ENCODE measurements at places on chromosomes 7 and 10. TPM values are rescaled to one million over a fixed set of nuclear protein-coding genes. Genes with fewer than 3 reads are reported as not detected.

GRCh38 chr10:71975087-71975870 is 11.1 kb downstream of the CHST3 start:
- H3K27me3 ChIP-seq, result no peaks in the 10 kb centered on the region
- peaks cover 33% of the 10 kb centered on the region for H3K4me1 ChIP-seq
- H3K27ac ChIP-seq, result peak overlapping the region; percentile 83
- H3K4me3 ChIP-seq, result no peak overlapping the region
- no peaks in the 10 kb centered on the region for H3K36me3 ChIP-seq

GRCh38 chr7:98165827-98166667 is 45.2 kb upstream of the BHLHA15 start:
- H3K27ac ChIP-seq, result no peak overlapping the region
- DNase-seq, result peak; percentile 72
- H3K36me3 ChIP-seq, result no peaks in the 10 kb centered on the region
- H3K27me3 ChIP-seq, result no peaks in the 10 kb centered on the region

DNA sequence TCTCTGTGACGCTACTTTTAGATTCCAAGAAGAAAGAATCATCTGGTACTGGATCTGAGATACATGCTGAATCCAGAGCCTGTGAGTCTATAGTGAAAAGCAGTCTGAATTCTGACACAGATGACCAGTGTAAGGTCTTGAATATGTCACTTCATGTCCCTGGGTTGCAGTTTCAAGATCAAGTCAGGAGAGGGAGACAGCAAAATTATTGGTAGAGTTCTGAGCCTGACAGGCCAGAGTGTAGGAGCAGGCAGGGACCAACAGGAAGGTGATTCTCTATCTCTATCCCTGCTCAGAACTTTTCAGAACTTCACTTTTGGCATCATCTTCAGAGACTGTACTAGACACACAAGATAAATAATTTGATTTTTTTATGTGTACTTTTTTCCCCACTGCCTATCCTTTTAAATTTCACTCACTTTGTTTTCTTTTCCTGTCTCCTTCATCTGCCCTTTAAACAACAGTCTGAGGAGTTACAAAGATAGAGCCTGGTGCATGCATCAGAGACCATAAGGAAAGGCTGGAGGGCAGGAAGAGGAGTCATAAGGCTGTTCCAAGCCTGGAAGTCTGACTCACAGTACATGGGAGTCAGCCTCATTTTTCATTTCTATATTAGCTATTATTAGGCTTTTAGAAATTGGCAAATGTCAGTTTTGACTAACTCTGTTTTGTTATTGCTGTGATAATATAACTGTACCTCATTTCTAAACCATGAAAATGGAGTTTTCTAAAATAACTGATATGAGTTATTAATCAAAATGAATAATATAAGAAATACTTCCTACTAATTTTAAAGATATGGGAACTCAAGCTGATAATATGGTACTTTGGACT is 120.2 kb upstream of the TMEM229A start:
- no peaks in the 10 kb centered on the region for H3K36me3 ChIP-seq
- DNase-seq, result no peak
- peaks cover under 1% of the 10 kb centered on the region for H3K27me3 ChIP-seq

- no peaks in the 10 kb centered on the region for H3K27me3 ChIP-seq
- H3K36me3 ChIP-seq, result peaks cover 9% of the 10 kb centered on the region
- no peak overlapping the region for H3K4me3 ChIP-seq
- H3K4me1 ChIP-seq, result no peaks in the 10 kb centered on the region
- H3K27ac ChIP-seq, result no peak overlapping the region
Observed at GRCh38 chr7:39703144-39703543, 79.8 kb downstream of the RALA start.

GBX1 gene
- not detected for total RNA-seq

DNA sequence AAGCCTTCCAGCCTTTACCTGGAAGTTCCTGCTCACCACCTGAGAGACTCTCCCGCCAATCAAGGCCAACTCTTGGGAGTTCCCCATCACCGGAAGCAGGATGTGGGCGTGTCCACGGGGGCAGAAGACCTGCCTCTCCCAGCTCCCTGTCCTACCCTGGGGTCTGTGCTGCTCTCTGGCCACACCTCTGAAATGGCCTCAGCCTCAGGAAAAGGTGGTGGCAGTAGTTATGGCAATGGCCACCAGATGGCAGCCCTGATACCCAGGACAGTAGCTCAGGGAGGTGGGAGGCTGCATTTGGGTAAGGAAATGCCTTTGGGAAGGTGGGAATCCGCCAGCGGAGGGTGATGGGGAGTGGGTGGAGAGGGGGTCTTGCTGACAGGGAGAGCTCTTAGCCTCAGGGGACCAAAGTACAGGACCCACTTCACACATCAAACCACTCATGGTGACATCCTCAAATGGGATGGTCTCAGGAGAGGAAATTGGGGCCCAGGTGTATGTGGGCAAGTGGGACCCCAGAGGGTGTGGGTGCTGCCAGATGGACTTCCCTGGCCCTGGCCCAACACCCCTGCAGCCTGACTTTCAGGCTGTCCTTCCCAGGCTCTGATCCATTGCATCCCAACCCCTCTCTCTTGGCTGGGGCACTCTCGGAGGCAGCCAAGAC is 33.9 kb downstream of the KAZALD1 start:
- no peaks in the 10 kb centered on the region for H3K4me1 ChIP-seq
- H3K36me3 ChIP-seq, result no peaks in the 10 kb centered on the region
- H3K27ac ChIP-seq, result no peak overlapping the region

GRCh38 chr7:129914536-129915272 is 38.1 kb downstream of the UBE2H start:
- H3K36me3 ChIP-seq, result no peaks in the 10 kb centered on the region
- no peaks in the 10 kb centered on the region for H3K27me3 ChIP-seq
- DNase-seq, result no peak
- H3K4me3 ChIP-seq, result no peak overlapping the region
- peak overlapping the region; percentile 5 for H3K27ac ChIP-seq

GRCh38 chr10:102604439-102604841 is 39.8 kb upstream of the TRIM8 start:
- H3K27ac ChIP-seq, result peak overlapping the region; percentile 18
- no peaks in the 10 kb centered on the region for H3K27me3 ChIP-seq
- H3K36me3 ChIP-seq, result no peaks in the 10 kb centered on the region
- no peak overlapping the region for H3K4me3 ChIP-seq

- H3K4me3 ChIP-seq, result no peak overlapping the region
- no peaks in the 10 kb centered on the region for H3K27me3 ChIP-seq
- no peak for DNase-seq
- H3K36me3 ChIP-seq, result no peaks in the 10 kb centered on the region
- no peaks in the 10 kb centered on the region for H3K4me1 ChIP-seq
- H3K27ac ChIP-seq, result no peak overlapping the region
Observed at GRCh38 chr7:148182264-148182663, 408.3 kb upstream of the C7orf33 start.

NEBL gene
- total RNA-seq, result 14.0 TPM

DNA sequence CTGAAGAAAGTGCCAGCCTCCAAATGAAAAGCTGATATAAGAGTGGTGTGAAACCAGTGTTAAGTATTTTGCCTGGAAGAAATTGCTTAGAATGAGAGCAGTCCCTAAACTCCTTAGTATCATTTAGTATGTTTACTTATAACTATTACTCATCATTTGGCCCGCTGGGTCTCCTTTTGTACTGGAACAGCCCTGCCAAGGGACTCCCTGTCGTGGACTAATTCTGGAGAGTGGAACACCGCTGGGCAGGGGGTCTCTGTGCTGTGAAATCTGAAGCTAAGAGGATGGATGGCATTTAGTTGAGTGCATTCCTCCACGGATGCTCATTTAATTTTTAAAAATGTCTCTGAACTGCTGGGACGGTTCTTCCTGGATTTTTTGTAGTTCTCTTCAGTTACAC is 889.9 kb upstream of the C7orf33 start:
- H3K27ac ChIP-seq, result no peak overlapping the region
- no peaks in the 10 kb centered on the region for H3K4me1 ChIP-seq
- no peaks in the 10 kb centered on the region for H3K27me3 ChIP-seq
- no peaks in the 10 kb centered on the region for H3K36me3 ChIP-seq

- no peak for DNase-seq
- H3K36me3 ChIP-seq, result no peaks in the 10 kb centered on the region
- no peak overlapping the region for H3K4me3 ChIP-seq
- peaks cover 5% of the 10 kb centered on the region for H3K4me1 ChIP-seq
Observed at GRCh38 chr10:97278491-97278989, 13.9 kb downstream of the ARHGAP19 start.

GRCh38 chr7:142168746-142169145 is 57.2 kb downstream of the MGAM2 start:
- H3K4me3 ChIP-seq, result no peak overlapping the region
- no peaks in the 10 kb centered on the region for H3K36me3 ChIP-seq
- no peak for DNase-seq
- no peaks in the 10 kb centered on the region for H3K4me1 ChIP-seq

DNA sequence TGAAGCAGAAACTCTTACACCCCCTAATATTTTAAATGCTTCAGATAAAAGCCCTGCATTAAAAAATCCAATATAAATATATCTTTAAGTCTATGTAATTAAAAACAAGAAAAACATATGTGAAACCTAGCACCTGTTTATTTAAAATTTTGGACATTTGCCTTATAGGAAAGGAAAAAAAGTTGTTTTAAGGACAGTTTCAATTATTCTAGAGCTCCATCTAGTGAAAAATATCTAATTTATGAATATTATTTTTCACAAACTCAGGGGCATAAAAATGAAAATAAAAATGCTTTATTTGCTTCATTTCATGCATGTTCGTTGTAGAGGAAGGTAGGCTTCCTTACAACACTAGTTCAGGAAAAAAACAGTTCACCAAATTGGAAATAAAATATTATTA is 26.1 kb downstream of the ENKUR start:
- no peak for DNase-seq
- no peak overlapping the region for H3K4me3 ChIP-seq
- no peak overlapping the region for H3K27ac ChIP-seq
- no peaks in the 10 kb centered on the region for H3K36me3 ChIP-seq

DNA sequence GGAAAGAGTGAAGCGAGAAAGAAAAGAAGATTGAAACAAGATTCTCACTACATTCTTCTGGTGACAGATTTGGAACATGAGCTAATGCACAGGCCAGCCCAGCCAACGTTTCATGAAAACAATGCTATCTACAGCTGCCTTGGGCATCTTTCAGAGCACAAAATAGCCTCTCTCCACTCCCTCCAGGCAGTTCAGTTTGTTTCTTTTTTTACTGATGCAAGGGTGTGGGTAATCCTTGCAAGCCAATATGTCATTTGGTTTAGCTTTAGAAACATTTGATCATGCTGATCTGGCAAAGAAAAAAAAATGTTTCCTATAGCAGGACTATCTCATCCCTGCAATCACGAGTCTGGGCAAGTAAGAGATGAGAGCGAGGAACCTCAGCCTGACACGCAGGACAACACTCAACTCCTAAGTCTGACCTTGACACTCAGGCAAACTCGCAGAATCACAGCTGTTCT is 35.9 kb downstream of the SVIL start:
- no peaks in the 10 kb centered on the region for H3K36me3 ChIP-seq
- H3K4me3 ChIP-seq, result no peak overlapping the region
- no peaks in the 10 kb centered on the region for H3K27me3 ChIP-seq
- H3K4me1 ChIP-seq, result peaks cover 22% of the 10 kb centered on the region
- no peak for DNase-seq

- no peak overlapping the region for H3K4me3 ChIP-seq
- peaks cover 9% of the 10 kb centered on the region for H3K27me3 ChIP-seq
- no peak overlapping the region for H3K27ac ChIP-seq
Observed at GRCh38 chr7:135274495-135275268, 41.0 kb downstream of the STRA8 start.

- no peaks in the 10 kb centered on the region for H3K4me1 ChIP-seq
- H3K27me3 ChIP-seq, result no peaks in the 10 kb centered on the region
- no peaks in the 10 kb centered on the region for H3K36me3 ChIP-seq
- no peak for DNase-seq
Observed at GRCh38 chr10:124233546-124234138, 140.2 kb upstream of the CHST15 start.

ZNF365 gene
- not detected for total RNA-seq

BAG3 gene
- 22.5 TPM for total RNA-seq

- no peak overlapping the region for H3K4me3 ChIP-seq
- no peaks in the 10 kb centered on the region for H3K36me3 ChIP-seq
- no peak for DNase-seq
Observed at GRCh38 chr10:11765141-11765540, 23.0 kb downstream of the ECHDC3 start.

DNA sequence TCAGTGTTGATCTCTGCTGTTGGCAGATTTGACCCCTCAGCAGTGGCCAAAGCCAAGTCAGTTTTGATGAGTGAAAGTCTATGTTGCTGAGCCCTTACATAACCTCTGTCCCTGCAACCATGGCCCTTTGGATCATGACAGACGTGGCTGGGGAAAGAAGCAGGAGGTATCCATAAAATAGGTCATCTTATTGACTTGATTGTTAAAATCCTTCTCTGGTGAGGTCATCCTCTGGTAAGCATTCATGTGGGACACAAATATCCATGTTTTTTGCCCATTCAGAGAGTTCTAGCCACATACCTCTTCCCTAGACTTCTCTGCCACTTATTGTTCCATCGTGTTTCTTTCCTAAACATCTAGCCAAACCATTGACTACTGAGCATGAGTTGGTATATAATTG is 251.9 kb upstream of the PTER start:
- H3K27ac ChIP-seq, result no peak overlapping the region
- H3K4me3 ChIP-seq, result no peak overlapping the region
- DNase-seq, result no peak
- H3K4me1 ChIP-seq, result no peaks in the 10 kb centered on the region
- no peaks in the 10 kb centered on the region for H3K36me3 ChIP-seq

DNA sequence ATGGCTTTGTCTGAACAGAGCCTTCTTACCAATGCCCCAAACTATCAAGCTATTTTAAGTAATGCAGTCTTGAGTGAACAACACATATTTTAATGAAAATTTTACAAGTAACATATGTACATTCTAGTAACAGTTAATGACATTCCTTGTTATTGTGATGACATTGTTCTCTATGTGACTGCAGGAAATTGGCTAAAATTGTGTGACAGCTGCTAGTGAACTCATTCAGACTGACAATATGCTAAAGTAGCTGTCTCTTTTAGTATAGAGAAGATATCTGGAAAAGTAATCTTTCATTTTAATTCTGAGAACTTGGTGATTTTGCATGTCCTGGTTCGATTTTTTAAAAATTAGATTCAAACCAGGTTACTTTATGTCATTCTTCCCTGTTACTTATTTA is 259.8 kb upstream of the MAGI2 start:
- H3K36me3 ChIP-seq, result no peaks in the 10 kb centered on the region
- no peak overlapping the region for H3K27ac ChIP-seq
- no peaks in the 10 kb centered on the region for H3K27me3 ChIP-seq
- no peak for DNase-seq
- no peak overlapping the region for H3K4me3 ChIP-seq

DNA sequence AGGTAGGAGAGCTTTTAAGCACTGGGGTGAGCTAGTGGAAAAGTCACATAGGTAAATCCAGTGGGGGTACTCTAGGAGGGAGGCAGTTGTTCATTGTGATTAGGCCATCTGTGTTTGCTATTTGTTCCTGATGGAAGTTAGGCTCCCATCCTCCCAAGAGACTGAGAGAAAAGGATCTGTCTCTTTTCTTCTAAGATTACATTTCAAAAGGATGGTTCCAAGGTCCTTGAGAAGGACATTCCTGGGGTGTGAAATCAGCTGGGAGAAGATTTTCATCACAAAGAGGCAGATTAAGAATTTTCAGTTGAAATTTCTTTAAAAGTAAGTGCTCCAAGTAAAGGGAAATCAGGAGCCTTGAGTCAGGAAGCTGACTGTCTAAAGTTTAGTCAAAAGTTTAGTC is 210.8 kb upstream of the CSTF2T start:
- DNase-seq, result no peak
- no peak overlapping the region for H3K27ac ChIP-seq
- no peaks in the 10 kb centered on the region for H3K27me3 ChIP-seq
- no peaks in the 10 kb centered on the region for H3K36me3 ChIP-seq
- no peak overlapping the region for H3K4me3 ChIP-seq
- H3K4me1 ChIP-seq, result peaks cover 32% of the 10 kb centered on the region
